ENCODE measurements at places on chromosomes 11 and 22. TPM values are rescaled to one million over a fixed set of nuclear protein-coding genes. Genes with fewer than 3 reads are reported as not detected.

The TMEM191B gene
- 0.19 TPM for total RNA-seq

The OR8D4 gene
- total RNA-seq, result not detected

The HTR3A gene
- not detected for total RNA-seq

The CDCA5 gene
- total RNA-seq, result 9.5 TPM

The NXPE4 gene
- total RNA-seq, result not detected

The DKK3 gene
- 251 TPM for total RNA-seq

The GRIA4 gene
- total RNA-seq, result not detected

The CD151 gene
- 470 TPM for total RNA-seq

The CARD10 gene
- total RNA-seq, result 43.8 TPM

The IGSF22 gene
- total RNA-seq, result not detected

The MS4A6E gene
- not detected for total RNA-seq

The P4HA3 gene
- 43.8 TPM for total RNA-seq

The MIOX gene
- total RNA-seq, result not detected

The SHISAL1 gene
- under 0.01 TPM for total RNA-seq

The TRPM5 gene
- total RNA-seq, result not detected

The TIMP3 gene
- total RNA-seq, result 20.5 TPM

The BIK gene
- total RNA-seq, result 0.76 TPM

The ART1 gene
- total RNA-seq, result not detected
